Left forelimb (tissue), 1 donor: ENCODE measurements at places on chromosomes 6 and 20.

- DNase-seq = no peak
These were observed 34.1 kb upstream of the EZR start for GRCh38 chr6:158853072-158853879.

DNA sequence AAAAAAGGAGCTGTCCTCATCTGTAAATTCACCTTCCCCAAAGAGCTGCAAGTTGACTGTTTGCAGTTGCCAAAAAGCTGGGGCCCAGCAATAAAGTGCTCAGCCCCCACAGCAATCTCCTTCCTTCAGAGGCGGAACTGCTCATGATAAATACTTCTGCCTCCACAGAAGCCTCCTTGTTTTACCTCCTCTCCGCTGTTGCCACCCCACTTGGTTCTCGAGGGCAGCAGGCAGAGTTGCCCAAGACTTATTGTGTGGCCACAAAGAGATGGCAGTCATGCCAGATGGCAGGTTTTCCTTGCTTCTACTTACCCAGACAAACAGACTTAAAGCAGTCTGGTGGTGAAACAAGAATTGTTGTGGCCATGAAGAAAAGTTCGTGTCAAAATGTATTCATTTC lies 66.3 kb downstream of the SLX4IP start:
- DNase-seq = no peak

- DNase-seq = no peak
These were observed 714.8 kb downstream of the EPM2A start for GRCh38 chr6:145020543-145020942.

DNA sequence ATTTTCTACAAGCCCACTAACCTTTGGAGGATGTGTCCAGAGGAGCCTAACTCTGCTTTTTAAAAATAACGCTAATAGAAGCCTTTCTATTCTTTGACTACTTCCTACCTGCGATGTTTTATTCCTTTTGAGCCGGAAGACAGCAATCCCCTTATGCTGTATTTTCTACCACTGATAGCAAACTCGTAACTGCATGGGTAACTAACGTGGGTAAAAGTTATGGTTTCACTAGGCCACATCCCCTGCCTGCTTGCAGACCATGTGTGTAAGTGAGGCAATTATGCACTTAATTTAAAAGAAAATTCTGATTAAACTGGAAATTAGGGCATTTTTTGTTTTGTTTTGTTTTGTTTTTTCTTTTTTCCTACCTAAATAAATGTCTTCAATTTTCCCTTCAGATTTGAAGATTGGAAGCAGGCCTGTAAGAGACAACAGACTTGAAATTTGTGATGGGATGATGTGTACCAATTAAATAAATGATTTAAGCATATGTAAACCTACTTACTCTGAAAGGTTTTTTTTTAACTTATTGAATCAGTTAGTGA lies 931 bp downstream of the UFL1 start:
- no peak for DNase-seq

GRCh38 chr6:137973201-137973600 lies 106.1 kb downstream of the TNFAIP3 start:
- DNase-seq = no peak

- DNase-seq = no peak
These were observed 48.4 kb upstream of the SLC35D3 start for GRCh38 chr6:136873748-136874147.

DNA sequence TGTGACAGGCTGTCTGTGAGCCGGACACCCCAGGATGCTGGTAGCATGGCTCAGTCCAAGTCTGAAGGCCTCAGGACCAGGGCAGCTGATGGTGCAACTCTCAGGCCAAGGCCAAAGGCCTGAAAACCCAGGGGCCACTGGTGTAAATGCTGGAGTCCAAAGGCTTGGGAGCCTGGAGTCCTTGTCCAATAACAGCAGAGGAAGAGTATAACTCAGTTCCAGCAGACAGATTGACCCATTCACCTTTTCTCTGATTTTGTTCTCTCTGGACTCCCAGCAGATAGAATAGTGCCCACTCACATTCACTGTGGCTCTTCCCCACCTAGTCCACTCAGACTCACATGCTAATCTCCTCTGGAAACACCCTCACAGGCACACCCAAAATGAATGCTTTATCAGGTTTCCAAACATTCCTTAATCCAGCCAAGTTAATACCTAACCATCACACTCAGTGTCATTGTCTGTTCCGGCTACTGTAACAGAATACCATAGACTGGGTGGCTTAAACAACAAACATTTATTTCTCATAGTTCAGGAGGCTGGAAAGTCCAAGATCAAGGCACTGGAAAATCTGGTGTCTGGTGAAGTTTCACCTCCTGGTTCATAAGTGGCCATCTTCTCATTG lies 5.0 kb upstream of the TRAF3IP2 start:
- no peak for DNase-seq

- no peak for DNase-seq
These were observed 109.3 kb downstream of the IPCEF1 start for GRCh38 chr6:154247119-154247861.

DNA sequence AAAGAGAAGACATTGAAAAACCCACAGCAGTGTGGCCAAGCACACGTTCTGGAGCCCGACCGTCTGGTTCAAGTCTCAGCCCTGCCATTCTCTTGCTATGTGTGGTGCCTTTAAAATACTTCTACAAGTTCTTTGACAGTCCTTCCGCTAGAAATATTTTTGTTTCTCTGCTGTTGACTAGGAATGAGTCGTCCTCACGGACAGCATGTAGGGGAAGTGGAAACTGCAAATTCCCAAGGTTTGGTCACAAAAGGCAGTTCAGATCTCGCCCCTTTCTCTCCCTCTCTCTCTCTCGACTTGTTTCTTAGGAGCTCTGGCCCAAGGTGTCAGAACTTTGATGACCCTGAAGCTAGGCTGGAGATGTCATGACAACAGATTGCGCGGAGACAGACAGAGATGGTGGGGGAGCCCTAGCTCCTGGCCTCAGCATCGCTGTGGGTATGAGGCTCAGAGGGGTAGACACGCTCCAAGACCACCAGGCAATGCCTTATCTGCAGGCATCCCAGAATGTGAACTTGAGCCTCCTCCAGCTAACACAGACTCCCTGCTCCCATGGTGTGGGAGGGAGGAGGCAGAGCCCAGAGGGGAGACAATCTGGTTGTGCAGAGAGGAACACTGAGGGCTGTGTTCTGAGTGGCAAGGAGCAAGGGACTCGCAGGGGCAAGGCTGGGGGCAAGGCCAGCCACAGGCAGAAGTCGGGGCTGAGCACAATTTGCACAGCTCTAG lies 368.9 kb upstream of the SULF2 start:
- DNase-seq = no peak

DNA sequence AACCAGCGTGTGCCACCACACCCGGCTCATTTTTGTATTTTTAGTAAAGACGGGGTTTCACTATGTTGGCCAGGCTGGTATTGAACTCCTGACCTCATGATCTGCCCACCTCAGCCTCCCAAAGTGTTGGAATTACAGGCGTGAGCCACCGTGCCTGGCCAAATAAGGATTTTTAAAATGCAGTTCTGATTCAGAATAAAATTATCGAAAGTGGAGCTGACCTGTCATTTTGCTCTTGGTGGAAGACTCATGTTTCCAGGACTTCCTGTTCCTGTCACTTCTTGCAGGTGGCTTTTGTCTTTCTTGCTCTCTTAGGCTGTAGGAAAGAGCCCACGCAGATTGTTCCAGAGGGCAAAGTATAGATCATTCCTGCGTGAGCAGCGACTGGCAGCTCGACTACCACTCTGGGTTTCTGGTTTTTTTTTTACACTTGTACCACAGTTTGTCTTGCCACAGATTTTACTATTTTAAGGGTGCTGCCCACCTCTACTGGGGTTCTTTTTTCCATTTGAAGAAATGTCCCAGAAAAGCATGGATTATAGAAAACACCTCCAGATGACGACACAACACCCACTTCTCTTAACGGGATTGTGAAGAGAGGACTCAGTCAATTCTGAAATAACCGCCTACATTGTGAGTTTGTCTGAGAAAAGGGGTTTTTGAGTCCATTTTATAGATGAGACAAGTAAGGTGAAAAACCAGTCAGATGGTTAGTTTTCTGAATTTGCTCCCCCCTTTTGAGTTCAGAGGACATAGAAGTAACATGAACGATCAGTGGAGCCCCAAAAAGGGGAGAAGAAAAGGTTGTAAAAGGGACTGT lies 7.5 kb downstream of the JARID2 start:
- no peak for DNase-seq

GRCh38 chr6:121521164-121521555 lies 85.7 kb downstream of the GJA1 start:
- no peak for DNase-seq

- no peak for DNase-seq
These were observed 1085.6 kb downstream of the KIF16B start for GRCh38 chr20:15487682-15488081.

DNA sequence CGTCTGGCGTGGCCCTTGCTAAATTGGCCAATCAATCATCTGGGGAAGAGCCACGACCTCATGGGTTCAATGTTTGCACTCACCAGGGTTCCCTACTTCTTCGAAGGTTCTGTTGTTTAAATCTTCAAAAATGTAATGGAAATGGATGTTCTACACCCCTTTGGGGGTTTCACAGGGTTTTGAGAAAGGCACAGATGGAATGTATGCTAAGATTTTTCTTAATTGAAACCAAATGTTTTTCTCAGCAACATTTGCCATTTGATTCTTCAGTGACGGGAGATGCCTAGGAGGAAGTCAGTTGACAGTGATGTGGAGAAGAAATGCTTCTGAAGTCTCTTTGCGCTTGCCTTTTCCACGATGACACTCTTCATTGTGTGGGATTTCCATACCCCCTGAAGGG lies 312.3 kb downstream of the ESR1 start:
- no peak for DNase-seq

- no peak for DNase-seq
These were observed 83.8 kb upstream of the FOXQ1 start for GRCh38 chr6:1227935-1228753.

DNA sequence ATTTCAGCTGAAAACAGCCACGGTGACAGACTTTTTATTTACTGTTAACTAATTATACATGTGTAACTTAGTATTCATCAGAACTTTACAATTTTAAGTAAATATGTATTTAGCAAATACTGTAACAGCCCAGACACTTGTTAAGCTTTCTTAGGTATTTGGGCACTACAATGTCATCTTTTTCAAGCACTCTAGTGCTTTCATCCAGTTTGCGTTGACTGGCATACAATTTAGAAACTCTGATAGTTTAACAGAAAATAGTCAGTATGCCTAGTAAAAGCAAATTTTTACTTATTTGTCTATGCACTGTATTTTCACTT lies 10.6 kb downstream of the RBM39 start:
- DNase-seq = no peak

- no peak for DNase-seq
These were observed 109.8 kb downstream of the UBE3D start for GRCh38 chr6:82955841-82956240.

DNA sequence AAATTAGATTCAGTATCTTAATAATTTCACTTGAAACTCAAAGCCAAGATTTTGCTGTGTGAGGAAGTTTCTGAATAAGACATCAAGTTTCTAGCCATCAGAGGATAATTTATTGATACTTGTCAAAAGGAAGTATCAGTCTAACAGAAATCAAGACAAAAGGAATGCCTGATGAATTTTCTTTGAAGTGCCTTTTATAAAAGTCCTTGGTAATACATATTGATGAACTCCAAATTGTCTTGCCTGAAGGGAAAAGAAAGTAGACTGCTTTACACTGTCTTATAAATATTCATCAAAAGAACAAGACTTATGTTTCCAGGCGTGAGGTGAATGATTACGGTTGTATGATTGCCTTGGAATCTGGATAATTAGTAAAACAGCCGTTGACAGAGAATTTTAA lies 986.0 kb upstream of the MAP3K7 start:
- no peak for DNase-seq

- no peak for DNase-seq
These were observed 1.3 kb downstream of the RNF24 start for GRCh38 chr20:4014031-4014474.

DNA sequence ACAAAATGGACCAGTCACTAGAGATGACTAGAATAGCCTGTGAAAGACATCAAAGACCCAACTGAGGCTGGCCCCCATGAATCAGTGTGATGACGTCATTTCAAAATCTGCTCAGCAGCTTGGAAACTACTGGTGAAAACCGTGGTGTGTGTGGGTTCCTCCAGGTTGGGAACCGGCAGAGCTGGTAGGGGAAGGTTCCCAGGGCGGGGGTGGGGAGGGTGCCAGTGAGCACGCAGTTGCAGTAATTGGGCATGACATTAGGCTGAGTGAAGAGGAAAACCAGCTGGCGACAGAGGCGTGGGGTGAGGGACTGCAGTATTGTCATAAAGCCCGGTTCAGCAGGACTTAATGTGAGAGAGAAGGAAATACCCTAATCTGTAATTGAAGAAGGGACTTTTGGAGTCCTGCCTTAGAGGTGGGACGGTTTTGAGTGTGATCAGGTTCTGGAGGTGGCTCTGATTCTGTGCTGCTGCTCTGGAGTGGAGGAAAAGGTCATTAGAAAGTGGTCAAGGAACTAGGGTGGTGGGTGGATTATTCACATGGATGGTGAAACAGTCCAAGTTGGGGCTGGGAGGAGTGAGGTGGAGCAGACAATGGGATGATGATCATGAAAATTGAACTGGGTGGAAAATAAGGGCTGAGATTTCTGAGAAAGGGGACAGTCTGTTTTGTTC lies 52.0 kb upstream of the MTHFD1L start:
- DNase-seq = no peak

GRCh38 chr6:139135578-139136545 lies 982 bp downstream of the HECA start:
- peak; percentile 75 for DNase-seq

GRCh38 chr6:1631251-1631650 lies 21.5 kb downstream of the FOXC1 start:
- no peak for DNase-seq

DNA sequence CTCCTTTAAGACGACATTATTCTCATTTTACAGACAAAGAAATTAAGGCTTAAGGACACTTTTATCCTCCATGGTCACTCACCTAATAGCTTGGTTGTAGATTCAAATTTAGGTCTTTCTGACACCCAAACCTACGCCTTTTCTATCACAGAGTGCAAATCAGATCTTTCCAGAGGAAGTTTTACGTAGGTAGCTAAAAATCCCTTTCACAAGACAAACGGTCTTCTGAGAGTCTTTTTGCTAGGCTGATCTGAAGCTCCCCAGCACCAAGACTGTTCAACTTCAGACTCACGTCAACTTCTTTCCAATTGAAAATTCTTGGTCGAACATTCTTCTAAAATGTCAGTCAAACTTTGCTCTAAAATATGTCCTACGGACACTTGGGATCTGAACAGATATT lies 46.5 kb downstream of the BLOC1S5 start:
- DNase-seq = no peak

GRCh38 chr6:125790358-125791150 lies at the start of gene NCOA7:
Gene NCOA7 (plus strand): TSS chr6:125790960. CDS start chr6:125815355, 24,395 bp downstream.
- peak; percentile 90 for DNase-seq
